K562 (cell line): ENCODE measurements at places on chromosomes 4 and X. TPM values are rescaled to one million over a fixed set of nuclear protein-coding genes. Genes with fewer than 3 reads are reported as not detected.

HS3ST1 gene
- 0.02 TPM in 1 of 2 replicates, not detected in the other for total RNA-seq

PLK4 gene
- 41.3 and 46.8 TPM in 2 replicates for total RNA-seq

ARHGAP10 gene
- 0.16 and 0.22 TPM in 2 replicates for total RNA-seq

UCHL1 gene
- total RNA-seq: 0.42 and 0.58 TPM in 2 replicates

CCDC160 gene
- not detected in 2 replicates for total RNA-seq

MUC7 gene
- not detected in 2 replicates for total RNA-seq

KLHL4 gene
- 0.09 and 0.16 TPM in 2 replicates for total RNA-seq

FOXP3 gene
- 0.16 and 0.24 TPM in 2 replicates for total RNA-seq

MAGEA6 gene
- total RNA-seq: 107 and 113 TPM in 2 replicates

P2RY4 gene
- not detected in 2 replicates for total RNA-seq

CFAP99 gene
- total RNA-seq: 0.18 and 0.22 TPM in 2 replicates

SLITRK4 gene
- not detected in 2 replicates for total RNA-seq

DGKK gene
- not detected in 2 replicates for total RNA-seq

SULT1E1 gene
- not detected in 2 replicates for total RNA-seq

CFAP47 gene
- total RNA-seq: 0.13 and 0.22 TPM in 2 replicates

TNIP2 gene
- total RNA-seq: 32.2 and 35.8 TPM in 2 replicates

TLR2 gene
- 0.09 and 0.22 TPM in 2 replicates for total RNA-seq

FGFBP1 gene
- total RNA-seq: not detected in 2 replicates

PARM1 gene
- total RNA-seq: 0.07 and 0.09 TPM in 2 replicates

GLA gene
- total RNA-seq: 54.0 and 56.5 TPM in 2 replicates

PDCL2 gene
- total RNA-seq: 1.2 and 1.7 TPM in 2 replicates

APELA gene
- not detected in 2 replicates for total RNA-seq

PRAF2 gene
- 2.8 and 3.8 TPM in 2 replicates for total RNA-seq

NKX1-1 gene
- total RNA-seq: not detected in 2 replicates

ARHGEF6 gene
- 10.4 and 10.9 TPM in 2 replicates for total RNA-seq

SLC35A2 gene
- 32.3 and 38.9 TPM in 2 replicates for total RNA-seq

FHIP1A gene
- total RNA-seq: 0.04 TPM in 2 replicates

IRS4 gene
- not detected in 2 replicates for total RNA-seq

P2RY8 gene
- 0.31 and 0.72 TPM in 2 replicates for total RNA-seq
